ENCODE measurements at places on chromosomes 12 and 14.
A peak's percentile ranks its signal among the peaks of the same experiment; 100 is the strongest.

DNA sequence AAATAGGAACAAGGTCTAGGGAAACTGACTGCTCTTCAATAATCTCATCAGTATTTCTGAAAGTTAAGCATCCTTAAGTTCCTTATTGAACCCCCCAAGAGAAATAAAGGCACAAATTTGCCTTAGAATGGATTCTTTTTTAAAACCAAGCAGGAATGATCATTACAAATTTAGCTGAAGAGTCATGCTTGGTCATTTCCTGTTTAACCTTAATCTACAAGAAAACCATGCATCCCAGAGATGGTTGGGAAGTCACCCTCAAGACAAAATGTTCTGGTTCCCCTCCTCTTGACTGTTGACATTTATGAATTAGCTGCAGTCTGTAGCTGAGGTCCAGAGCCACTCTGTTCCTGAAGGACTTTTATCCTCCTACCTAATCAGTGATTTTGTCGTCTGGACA is 291.8 kb upstream of the G2E3 start:
- DNase-seq, result no peak

DNA sequence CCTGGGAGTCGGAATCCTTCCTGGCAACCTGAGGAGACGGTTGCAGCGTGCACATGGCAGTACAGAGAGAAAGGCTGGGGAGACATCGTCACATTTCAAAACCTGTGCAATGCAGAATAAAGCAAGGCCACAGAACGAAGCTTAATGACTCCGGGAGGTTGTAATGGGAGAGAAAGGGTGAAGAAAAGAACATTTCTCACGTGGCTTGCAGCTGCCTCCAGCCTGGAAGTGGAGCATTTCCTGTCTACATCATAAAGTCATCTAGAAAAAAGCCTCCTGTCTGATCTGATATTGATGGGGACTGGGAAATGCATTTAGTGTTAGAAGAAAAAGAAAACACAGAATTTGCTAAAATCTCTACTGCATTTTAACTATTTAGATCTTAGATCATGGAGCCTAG is 209.3 kb downstream of the TMEM132C start:
- DNase-seq, result no peak

DNA sequence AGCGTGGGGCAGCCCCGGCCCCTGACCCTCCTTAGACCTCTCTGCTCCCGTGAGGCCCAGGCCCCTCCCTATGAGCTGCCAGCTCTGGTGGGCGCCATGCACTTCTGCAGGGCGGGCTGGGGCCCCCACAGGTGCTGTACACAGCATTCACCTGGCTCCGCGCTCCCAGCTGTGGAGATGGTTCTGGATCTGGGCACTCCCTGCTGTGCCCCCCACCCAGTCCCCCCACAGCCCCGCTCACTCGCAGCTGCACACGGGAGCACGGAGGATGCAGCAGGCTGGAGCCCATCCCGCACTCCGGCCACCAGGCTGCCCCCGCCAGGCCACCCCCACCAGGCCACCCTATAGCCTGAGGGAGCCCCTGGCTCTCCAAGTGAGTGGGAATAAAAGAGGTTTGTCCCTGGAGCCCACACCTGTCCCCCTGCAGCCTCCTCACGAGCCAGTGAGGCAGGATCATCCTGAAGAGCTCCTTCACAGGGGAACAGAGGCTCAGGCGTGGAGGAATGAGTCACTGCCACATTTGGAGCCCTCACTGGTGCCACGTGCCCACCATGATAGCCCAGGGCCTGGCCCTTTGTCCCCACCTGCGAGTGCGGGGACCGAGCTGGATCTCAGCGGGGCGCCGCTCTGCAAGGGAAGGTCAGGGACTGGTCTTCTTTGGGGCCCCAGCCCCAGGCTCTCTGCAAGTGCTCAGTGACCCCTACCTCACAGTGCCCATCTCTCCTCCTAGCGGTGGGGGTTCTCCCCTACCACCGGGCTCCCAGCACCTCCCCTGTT is 1.9 kb downstream of the ADSS1 start:
- DNase-seq, result no peak

- DNase-seq, result no peak
These were observed 174.1 kb upstream of the RMST start for GRCh38 chr12:97288531-97288930.

GRCh38 chr12:30687265-30687986 is 8.2 kb downstream of the IPO8 start:
- DNase-seq, result no peak

DNA sequence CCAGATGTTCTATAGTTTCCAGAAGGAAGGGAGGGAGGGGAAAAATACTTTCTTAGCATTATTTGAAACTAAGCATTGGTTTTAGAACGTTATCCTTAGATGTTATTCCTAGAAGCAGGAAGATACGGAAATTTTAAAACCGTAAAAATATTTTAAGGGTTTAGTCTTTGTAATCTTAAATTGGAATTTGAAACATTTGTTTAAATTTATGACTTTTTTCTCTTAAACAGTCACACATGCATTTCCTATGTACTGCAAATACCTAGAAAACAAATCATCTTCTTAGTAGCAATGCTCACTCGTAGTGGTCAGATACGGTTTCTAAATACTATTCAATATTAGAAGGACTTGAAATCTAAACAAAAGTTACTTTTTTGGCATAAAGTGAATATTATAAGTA is 282.0 kb downstream of the ERC1 start:
- peak; percentile 18 for DNase-seq

DNA sequence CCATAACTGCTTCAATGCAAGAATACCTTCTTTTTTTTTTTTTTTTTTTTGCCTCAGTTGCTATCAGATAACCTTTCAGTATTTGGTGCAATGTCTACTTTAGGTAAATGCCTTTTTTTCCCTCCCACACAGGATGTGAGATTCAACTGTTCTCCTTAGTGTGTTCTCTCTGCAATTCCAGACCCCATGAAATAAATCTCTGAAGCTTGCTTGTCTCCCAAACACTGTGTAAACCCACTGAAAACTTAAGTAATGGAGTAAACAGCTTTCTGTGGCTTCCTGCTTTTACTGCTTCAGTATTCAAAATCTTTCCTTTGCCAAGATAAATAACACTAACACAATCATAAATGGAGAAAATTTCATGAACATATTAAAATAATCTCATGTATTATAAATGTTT is 55.8 kb upstream of the CLEC14A start:
- no peak for DNase-seq

DNA sequence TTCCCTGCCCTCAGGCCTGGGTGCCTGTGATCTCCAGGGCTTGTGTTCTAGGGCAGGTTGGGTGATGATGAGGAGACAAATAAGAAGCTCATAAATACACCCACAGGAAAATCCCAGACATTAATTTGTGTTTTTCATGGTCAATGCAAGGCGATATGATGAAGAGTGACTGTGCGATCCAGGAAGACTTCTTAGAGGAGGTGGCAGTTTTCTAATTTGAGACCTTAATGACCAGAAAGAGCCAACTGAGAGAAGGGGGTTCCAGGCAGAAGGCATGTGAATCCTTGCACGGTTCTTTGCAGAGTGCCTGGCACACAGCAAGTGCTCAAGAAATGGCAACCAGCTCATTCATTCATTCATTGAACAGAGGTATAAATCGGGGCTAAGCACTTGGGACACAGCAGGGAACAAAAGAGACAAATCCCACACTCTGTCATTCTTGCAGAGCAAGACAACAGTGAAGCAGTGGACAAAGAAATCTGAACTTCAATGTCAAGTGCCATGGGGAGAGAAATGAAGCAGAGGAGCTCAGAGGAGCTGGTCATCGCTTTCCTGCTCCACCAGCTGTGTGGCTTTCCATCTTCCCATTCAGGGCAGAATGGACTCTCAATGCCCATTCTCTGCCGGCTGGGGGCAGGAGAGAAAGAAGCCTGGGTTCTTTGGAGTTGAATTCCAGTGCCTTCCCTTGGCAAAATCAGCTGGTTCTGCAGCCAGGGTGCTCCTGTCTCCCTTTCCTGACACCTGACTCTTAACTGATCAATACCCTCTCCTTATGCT is 128.3 kb downstream of the AACS start:
- no peak for DNase-seq

DNA sequence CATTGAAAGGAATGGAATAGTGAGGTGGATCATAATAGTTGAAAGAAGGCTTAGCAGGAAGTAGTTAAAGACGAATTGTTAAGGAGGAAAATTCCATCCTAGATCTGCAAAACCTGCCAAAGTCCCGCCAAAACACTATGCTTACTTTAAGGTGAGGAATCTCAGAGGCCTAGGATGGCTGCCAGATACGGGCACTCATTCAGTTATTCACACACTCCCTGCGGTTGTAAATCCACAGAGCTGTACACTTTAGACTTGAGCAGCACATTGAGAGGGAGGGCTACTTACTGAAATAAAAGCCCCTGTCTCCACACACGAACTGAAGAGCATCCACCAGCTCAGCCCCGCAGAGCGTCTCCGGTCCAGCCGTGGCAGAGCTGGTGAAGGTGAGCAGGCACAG is 5.0 kb downstream of the IGF1 start:
- DNase-seq, result no peak

- no peak for DNase-seq
These were observed 912.8 kb downstream of the GALC start for GRCh38 chr14:87080146-87080545.

- no peak for DNase-seq
These were observed 173.2 kb upstream of the GRIP1 start for GRCh38 chr12:66852091-66852490.

GRCh38 chr12:113777751-113778150 is 188.4 kb downstream of the RBM19 start:
- no peak for DNase-seq

DNA sequence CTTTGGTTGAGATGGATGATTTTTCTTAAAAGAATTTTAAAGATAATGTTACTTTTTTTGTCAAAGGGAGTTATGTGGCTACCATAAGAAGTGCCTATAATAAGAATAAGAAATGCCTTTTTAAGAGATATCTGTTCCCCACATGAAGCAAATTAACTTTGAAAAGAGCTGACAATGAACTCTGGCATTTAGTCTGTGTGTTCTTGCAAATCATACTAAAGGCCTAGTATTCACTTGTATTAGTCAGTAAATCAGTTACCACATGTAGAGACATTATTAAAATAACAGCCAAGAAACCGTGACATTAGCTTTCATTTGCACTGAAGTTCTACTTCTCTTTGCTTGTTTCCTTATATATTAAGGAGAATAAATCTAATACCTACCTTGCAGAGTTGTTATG is 296.3 kb downstream of the CCDC91 start:
- DNase-seq, result no peak

DNA sequence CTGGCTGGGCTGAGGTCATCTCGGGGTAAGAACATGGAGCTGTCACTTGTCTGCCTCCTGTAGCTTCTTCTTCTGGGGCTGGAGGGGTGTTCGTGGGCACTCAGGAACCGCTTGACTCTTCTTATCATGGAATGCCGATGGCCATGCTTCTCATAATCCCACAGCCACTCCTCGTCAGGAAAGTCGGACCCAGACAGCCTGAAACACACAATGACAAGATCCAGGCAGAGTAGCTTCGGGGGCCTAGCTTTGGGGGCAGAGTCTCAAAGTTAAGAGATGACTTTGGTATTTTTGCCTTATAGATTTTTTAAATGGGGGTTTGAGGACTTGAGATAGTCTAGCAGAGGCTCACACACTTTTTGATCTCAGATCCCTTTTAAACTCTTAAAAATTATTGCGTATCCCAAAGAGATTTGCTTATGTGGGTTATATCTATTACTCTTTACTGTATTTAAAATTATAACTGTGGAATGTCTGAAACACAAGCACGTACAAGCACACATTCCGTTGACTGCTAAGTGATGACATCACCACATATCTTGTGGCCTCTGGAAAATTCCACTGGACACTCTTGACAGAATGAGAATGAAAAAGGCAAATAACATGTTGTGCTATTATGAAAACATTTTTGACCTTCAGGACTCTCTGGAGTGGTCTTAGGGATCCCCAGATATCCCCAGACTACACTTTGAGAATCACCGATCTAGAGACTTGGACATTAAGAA is 43.3 kb downstream of the BEST3 start:
- peak; percentile 83 for DNase-seq

DNA sequence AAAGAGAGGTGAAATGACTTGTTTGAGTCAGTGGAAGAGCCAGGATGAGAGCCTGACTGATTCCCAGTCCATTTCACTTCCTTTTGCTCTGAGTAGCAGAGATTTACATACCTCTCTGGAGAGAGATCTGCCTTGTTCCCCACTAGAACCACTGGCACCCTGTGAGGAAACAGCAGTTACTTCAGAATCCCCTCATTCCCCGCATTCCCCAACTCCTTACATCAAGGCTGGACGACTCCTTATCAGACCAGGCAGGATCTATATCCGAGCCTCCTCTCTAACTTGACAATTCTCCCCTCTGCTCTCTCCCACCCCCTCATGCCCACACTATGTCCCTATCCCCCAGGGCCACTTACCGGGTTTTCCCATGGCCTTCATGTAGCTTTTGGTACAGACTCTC is 3.7 kb downstream of the RHEBL1 start:
- DNase-seq, result no peak

DNA sequence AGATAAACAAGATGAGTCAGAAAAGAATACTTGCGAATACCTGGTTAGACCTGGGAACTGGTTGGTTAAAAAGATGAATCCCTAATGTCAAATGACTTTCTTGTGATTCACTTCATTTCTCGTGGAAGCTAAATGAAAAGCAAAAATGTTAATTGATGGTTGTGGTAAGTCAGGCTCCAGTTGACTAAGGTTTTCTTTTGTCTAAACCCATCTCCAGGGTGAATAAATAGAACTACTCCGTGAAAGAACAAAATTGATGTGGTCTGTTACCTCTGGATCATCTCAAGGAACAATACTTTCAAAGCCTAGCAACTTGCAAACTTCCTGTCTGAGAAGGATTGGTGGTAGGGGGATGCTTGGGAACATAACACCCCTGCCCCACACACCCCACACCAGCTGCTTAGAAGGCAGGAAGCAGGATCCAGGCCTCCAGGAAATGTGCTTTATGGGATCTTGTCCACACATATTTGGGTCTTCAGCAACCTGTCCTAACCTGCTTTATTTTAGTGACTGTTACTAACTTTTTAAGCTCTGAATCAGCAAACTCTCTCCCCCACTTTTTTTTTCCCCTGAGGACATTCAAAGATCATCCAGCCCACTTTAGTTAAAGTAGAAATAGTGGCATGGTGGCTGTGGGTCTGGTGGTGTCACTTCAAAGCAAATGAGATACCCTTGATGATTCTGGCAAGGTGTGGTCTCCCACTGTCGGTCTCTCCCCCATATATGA is 60.4 kb upstream of the PTHLH start:
- no peak for DNase-seq

DNA sequence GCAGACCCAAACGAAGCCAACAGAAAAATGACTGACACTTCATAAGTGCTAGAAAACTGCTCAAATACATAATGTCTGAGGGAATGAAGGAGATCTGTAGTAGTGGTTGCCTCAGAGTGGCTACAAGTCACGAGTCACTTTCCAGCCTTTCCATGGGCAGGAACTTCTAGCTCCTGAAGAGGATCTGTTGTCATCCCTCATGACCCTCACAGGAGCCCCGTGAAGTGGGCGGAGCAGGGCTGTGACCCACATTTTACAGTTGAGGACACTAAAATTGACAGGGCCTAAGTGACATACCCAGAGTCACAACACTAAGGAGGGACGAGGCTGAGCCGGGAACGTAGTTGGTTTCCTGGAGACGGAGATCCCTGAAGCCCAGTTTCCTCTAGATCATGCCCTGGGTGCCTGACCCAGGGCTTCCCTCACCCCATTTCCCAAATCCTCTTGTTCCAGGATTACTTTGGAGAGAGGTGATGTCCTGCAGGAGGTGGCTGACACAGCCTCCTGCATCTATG is 45.8 kb upstream of the P2RX7 start:
- DNase-seq, result no peak

- no peak for DNase-seq
These were observed 279.3 kb upstream of the E2F7 start for GRCh38 chr12:77344651-77345050.

Measured in fibroblast of skin of left biceps (primary cell).